Activated CD4-positive, alpha-beta T cell treated with anti-CD3 and anti-CD28 coated beads, Interleukin-2, amount 10 ng/mL, durations not matched to agents 7 days and 5 days (primary cell): ENCODE measurements at places on chromosomes 11 and 22. TPM values are rescaled to one million over a fixed set of nuclear protein-coding genes. Genes with fewer than 3 reads are reported as not detected.

DNA sequence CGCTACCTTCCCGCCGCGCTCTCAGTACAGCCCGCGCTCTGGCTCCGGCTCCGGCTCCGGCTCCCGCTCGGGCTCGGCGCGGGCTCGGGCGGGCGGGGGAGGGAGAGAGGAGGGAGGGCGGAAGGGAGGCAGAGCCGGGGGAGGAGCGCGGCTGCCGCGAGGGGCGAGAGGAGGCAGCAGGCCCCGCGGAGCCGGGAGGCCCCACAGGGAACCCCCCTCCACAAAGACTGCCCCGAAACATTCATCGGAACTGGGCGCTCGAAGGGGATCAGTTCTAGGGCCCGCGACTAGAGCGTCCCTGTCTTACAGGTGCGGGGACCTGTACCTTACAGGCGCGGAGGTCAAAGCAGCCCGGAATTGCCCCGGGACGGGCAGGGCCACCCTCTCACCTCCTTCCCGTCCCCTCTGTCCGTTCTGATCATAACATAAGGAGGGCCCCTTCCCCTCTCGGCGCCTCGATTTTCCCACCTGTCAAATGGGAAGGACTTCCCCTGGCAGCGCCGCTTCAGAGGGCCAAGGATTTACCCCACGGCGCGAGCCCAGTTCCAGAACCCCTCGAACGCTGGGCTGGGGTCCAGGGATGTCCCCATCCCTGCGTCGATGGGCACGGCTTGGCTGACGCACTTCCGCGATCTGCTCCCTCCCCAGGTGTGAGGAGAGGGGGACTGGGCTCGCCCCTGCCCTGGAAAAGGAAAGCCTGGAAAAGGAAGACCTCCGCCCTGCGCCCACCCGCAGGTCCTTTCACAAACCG is at the start of gene SHISA8:
Gene SHISA8, minus strand, starts transcription at position 40 of the 751 bp plus-strand sequence. CDS start 407 bp downstream, outside the sequence.
- DNase-seq = peak; percentile 57

DNA sequence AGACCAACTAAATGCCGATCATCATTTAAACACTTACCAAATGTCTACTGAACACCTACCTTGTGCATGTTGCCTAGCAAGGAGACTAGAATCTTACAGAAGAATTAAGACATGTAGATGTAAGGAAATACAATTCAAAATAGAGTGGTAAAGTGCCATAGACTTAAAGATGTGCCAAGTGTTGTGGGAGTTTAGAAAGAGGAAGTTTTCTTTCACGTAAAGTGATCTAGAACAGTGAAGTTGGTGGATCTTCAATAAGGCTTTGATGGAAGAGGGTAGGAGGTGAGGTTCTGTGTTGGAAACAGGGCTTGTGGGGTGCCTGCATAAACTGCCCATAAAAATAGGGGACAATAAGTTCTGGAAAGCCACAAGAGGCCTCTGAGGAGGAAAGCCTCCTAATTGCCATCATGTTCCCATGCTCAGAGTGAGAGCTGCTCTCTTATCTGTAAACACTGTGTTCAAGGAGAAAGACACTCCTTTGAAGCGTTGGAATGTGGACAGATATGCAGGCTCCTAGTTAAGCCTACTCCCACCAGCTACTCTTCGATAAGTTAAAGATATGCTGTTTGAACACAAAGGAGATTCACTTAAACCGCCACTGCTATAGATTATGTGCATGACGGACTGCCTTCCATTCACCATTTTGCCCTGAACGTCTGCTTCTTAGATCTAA is 66.7 kb downstream of the HSD17B12 start:
- no peak for DNase-seq

DNA sequence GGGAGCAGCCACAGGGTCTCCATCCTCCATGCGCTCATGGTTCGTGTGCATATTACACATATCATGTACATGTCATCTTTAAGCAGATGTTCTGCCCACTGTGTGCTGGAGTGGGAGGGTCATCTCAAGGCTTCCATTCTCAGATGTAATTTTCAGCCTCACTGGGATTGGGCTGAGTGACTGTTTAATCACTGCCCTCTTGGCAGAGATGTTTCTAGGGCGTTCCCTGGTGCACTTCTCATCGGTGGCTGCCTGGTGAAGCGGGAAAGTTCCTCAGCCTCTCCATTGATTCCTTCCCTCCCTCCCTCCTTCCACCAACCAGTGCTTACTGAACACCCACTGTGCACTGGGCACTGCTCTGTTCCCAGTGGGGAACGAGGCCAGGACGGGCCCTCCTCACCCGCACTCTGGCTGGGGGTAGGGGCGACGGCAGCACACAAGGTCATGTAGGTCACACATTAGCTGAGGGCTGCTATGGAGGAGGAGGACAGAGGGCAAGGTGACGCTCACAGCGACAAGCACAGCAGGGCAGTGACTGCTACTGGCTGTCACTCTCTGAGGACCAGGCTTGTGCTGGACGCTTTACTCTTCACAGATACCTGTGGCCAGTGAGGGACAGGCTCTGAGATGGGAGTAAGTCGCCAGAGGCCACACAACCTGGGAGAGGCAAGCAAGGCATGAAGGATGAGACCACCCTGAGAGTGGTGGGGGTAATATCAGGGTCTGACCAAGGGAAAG is 22.9 kb downstream of the GNAZ start:
- DNase-seq = no peak

DNA sequence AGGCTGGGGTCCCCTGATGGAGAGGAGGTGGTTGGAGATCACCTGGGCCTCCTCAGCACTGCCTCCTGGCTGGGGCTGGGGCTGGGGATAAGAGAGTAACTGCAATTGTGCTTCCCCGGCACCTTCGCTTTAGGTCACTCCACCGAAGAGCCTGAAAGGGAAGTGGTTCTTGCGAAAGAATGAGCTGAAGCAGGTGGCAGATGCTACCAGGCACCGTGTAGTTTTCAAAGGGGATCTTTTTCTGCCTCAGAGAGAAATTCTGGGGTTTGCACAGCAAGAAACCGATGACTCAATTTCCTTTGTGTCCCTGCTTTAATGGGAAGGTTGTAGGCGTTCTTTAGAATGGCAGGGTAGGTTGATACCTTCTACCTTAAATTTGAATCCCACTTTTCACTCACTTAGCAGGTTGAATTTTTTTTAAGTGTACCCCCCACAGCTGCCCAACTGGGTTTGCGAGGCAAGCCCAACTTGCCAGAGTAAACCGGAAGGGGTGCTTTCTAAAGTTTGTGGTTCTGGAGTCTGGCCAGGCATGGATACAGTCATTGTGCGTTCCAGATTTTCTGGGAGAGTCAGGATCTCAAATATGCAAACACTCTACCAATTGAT is 5.3 kb downstream of the CD44 start:
- peak; percentile 77 for DNase-seq

- DNase-seq = no peak
Observed at GRCh38 chr22:48576333-48577013, 1251.2 kb downstream of the BRD1 start.

DNA sequence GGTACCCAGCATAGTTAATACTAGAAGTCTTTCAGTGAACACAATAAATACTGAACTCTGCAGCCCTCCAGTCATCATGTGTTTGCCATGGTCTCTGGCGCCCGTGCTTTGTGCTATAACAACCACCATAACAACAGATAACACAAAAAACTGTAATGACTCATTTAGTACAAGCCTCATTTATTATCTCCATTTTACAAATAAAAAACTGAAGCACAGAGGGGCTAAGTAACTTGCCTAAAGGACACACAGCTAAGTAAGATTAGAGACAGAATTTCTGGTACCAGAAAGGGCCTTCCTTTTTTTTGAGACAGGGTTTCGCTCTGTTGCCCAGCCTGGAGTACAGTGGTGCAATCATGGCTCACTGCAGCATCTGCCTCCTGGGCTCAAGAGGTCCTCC is 19.5 kb downstream of the RBFOX2 start:
- no peak for DNase-seq

DNA sequence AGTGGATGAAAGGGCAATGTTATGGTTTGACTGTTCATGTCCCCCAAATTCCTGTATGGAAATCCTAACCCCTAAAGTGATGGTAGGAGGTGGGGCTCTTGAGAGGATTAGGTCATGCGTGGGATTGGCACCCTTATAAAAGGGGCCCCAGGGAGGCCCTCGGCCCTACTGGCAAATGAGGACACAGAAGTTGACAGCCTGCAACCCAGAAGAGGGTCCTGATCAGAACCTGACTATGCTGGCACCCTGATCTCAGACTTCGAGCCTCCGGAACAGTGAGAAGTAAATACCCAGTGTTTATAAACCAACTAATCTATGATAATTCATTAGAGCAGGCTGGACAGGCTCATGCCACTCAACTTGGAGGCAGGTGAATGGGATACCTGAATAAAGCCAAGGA is 8.7 kb downstream of the IFITM10 start:
- DNase-seq = no peak

DNA sequence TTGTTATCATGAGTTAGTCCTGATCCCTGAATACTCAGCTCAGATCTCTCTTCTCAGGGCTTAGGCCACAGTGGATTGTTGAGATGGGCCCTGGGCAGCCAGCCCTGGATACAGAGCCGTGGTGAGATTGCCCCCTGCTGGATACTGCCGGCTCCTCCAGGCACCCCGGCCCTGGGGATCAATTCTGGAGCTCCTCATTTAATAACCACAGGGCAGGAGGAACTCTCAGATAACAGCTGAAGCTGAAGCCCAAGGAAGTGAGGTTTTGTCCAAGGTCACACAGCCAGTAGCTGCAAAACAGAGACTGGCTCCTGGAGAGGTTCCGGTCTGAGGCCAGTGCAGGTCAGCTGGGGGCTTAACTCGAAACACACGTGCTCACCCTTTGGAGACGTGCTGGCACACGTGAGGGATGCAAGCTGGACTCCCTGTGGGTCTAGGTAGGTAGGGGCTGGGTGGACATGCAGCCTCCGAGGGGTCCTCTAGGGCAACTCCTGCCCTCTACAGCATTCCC is 16.0 kb downstream of the USH1C start:
- peak; percentile 53 for DNase-seq

GRCh38 chr11:125330462-125331325 is 165.4 kb downstream of the FEZ1 start:
- no peak for DNase-seq

- peak; percentile 64 for DNase-seq
Observed at GRCh38 chr22:26642465-26643417, 14.6 kb upstream of the MIAT start.

DNA sequence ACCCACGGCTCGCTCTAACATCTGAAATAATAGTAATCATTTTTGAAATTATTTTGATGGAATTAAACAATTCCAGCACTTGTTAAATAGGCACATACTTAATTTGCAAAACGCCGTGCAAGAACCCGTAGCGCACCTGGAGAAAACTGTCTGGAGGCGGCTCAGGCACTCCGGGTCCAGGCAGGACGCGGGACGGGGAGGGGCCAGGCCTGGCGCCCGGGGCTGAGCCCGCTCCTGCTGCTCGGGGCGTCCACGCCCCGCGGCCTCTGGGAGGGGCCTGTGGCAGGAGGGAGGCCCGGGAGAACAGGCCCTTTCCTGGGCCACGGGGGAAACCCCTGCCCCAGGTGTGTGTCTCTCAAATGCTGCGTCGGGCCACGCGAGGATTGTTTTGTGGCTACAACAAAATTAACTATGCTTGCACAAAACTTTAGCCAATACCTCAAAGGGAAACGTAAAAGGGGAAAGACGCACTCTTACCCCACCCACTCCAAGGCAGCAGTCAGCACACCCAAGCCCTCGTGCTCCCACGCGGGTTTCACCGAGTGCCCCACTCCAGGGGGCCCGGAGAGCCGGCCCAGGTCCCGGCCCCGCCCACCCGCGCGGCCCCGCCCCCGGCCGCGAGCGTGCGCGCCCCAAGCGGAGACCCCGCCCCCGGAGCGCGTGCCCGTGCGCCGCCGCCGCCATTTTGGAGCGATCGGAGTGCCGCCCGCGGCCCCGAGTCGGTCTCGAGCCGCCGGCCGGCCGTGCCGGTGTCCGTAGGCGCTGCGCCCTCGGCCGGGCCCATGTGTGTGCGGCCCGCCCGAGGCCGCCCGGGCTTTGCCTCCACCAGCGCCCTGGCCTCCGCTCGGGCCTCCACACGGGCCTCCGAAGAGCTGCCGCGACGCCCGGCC is at the start of gene PPP6R2:
Gene PPP6R2, plus strand, starts transcription at position 677 of the 890 bp plus-strand sequence. CDS start 50,582 bp downstream, outside the sequence.
- peak; percentile 84 for DNase-seq

DNA sequence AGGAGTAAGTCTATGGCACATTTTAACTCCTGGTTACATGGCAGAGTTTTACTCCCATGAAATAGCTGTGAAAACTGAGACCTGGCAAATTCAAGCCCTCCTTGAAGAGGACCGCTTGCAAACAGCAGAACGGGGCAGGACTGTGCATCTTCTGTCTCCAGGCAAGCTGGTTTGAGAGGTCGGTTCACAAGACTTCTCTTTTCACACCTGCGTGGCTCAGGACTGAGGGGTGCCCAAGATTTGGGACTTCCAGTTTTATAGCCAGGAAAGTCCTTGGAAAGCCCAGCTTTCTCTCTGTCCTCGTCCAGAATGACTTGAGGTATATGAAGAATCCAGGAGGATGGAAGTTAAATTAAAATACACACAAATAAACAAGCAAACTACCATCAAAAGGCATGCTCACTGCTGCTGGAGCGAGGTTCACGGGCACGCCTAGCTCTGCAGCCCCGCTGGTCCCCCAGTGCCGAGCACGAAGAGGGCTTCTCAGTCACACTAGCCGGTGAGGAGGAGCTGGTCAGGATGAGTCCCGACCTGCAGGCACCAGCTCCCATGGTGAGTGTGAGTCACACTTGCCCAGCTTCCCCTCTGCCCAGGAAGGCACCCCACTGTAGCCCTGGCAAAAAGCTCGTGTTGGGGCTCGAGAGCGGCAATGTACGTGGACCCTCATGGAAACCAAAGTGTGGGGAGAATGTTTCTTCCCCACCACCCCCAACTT is 1382.4 kb downstream of the BRD1 start:
- DNase-seq = no peak

DNA sequence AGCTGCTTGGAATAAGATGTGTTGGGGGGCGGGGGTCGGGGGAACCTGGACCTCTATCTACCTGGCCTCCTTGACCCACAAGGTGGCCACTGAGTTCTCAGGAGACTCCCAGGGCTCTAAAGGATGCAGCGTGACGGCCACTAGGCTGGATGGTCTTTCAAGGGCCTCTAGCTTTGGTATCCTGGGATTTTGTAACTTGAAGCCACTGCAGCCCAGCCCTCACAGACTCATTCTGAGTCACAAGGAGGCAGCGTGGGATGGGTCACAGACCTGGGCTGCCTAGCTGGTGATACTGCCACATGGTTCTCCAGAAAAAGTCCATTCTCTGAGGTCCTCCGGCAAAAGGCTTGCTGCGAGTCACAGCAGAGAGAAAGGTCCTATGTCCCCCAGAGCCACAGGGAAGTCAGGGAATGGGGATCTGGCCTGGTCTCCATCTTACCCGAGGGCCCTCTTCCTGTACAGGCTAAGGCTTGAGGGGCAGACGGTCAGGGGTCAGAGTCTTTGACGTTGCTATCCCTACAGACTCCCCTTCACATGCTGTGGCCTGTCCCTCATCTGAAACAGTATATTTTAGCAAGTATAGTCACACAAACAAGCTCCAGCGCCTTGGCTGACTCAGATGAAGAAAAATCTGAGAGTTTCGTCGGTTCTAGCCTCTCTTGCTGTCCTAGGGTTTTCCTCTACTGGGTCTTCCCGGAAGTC is 52.4 kb downstream of the KCNC1 start:
- DNase-seq = no peak

VPREB3 gene
- total RNA-seq = not detected

OR51B5 gene
- not detected for total RNA-seq

POU2AF1 gene
- total RNA-seq = 2.4 TPM

NRIP3 gene
- 0.75 TPM for total RNA-seq

TSPAN32 gene
- 98.9 TPM for total RNA-seq

FOLR2 gene
- not detected for total RNA-seq

KMT5B gene
- total RNA-seq = 28.5 TPM

PCSK7 gene
- total RNA-seq = 224 TPM
